Fibroblast of upper back skin (primary cell): ENCODE measurements at places on chromosomes 12 and 14.

GRCh38 chr14:97077687-97078086 is 280.5 kb downstream of the VRK1 start:
- DNase-seq, result no peak

- no peak for DNase-seq
These were observed 163.1 kb downstream of the GCH1 start for GRCh38 chr14:54739514-54739913.

- DNase-seq, result no peak
These were observed 685.3 kb downstream of the TRHDE start for GRCh38 chr12:72957454-72957853.

GRCh38 chr12:132588821-132589669 is 21.3 kb downstream of the LRCOL1 start:
- no peak for DNase-seq

GRCh38 chr14:67510121-67510520 is 21.6 kb upstream of the TMEM229B start:
- DNase-seq, result peak; percentile 13

GRCh38 chr14:77041881-77042545 is 13.5 kb upstream of the IRF2BPL start:
- peak; percentile 98 for DNase-seq

DNA sequence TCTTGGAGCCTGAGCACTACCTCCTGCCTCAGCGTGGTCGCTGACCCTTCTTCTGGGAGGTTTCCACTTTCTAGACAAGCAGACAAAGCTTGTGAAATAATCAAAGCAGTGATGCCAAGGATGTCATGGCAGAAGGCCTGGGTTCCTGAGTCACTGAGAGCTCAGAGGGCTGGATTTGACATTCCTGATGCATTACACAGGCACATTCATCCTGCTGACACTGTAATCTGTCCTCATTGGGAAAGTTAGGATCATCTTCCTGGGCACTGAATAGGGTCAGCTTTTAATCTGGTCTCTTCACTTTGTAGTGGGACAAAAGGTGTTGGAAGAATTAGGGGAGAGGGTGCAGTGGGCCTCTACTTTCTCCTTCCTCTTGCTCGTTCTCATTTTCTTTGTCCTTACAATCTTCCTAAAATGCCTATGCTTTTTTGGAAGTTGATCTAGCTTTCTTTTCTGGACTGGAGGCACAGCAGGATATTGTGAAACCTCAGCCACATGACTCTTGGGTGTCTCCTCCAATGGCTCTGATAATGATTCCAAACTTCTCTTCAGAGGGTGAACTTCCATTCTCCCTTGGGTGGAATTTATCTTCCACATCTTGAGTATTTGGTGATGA is 29.6 kb downstream of the EEA1 start:
- DNase-seq, result peak; percentile 99

DNA sequence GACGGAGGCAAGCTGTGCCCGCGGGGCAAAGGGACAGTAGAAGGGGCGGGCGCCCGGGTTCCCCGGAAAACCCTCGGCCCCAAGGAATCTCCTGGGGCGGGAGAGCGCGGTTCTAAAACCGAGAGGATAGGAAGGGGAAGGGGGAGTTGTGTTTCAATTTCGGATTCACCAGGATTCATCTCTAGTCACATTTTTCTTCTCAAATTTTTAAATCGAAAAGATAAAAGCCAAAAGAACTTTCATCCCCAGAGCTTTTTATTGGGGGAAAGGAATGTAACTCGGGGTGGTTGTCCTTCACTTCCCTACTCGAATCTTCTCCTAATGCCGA is 1.4 kb downstream of the BMP4 start:
- no peak for DNase-seq

GRCh38 chr12:112997506-112997905 is 19.2 kb downstream of the OAS2 start:
- no peak for DNase-seq

DNA sequence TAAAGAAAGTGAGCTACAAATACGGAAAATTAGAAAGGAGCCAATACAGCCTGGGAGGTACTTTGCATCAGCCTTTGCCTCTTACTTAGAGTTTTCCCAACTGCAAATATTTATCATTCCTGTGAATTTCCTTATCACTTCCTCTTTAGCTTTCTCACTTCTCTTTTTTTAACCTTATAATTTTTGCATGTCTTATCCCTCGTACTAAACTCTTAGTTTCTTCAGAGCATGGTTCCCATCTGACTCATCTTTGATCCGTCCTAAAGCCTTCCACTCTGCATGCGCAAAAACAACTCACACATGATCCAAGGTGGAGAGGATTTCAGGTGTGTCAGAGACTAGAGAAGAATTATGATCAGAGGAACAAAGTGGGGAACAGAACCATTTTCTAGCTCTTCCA is 9.6 kb upstream of the SNAPC1 start:
- peak; percentile 41 for DNase-seq

GRCh38 chr14:100392356-100392755 is 69.2 kb downstream of the SLC25A47 start:
- no peak for DNase-seq

DNA sequence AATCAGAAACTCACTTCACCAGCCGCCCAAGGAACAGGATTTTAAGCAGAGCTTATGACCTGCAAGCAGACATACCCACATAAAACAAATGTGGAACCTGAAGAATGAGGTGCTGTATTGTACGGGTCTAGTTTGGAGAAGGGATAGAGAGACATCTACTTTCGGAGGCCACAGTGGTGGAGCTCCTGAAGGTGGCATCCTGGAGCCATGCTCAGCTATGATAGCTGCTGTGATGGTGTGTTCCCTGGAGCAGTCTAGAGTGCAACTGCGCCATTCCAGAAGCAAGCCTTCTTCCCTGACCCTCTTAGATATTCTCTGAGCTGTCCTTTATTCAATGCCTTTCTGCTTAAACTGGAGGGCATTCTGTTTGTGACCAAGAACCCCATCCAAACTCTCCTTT is 402.6 kb downstream of the FUT8 start:
- DNase-seq, result no peak

DNA sequence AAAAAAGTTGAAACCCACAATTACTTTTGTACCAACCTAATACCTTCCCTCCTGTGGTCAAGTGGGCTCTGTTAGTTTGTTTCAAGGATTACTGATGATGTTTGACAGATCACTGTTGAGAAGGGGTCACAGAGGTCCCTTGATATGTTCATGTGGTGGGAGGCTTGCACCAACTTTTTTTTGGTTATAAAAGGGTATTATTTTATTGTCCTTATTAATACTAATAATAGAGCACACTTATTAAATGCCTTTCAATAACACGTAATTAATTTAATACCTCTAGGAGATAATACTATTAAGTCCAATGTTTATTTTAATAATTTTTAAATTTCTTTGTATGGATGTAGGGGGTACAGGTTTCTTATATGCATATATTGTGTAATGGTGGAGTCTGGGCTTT is 4.4 kb downstream of the UBE3B start:
- DNase-seq, result no peak

- peak; percentile 37 for DNase-seq
These were observed 68.2 kb downstream of the KSR2 start for GRCh38 chr12:117900561-117900960.

DNA sequence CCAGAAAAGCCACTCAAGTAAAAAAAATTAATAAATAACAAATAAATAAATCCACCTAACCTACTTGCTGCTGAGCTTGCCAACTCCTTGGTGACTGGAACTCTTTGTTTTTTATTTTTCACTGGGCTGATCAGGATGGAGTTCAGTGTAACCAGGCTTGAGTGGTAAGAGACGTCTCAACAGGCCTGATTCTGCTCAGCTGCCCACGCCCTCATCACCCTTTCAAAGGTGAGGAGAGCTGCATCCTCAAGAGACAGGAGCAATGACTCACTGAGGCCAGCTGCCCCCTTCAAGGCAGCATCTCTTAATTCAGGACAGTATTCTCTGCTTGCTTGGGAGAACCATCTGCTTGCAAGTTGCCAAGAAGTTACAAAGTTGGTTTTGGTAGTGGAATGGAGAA is 111.9 kb upstream of the CPM start:
- no peak for DNase-seq

- no peak for DNase-seq
These were observed 20.5 kb downstream of the WBP11 start for GRCh38 chr12:14782756-14783155.

- DNase-seq, result no peak
These were observed 20.5 kb downstream of the SLC11A2 start for GRCh38 chr12:51005671-51006070.

GRCh38 chr14:23101986-23102625 is 2.7 kb downstream of the CIROP start:
- DNase-seq, result no peak

GRCh38 chr12:104054681-104055346 is 4.8 kb upstream of the GLT8D2 start:
- no peak for DNase-seq

- no peak for DNase-seq
These were observed 5.2 kb upstream of the NRDE2 start for GRCh38 chr14:90336985-90337384.

- DNase-seq, result no peak
These were observed 19.0 kb downstream of the ZDHHC22 start for GRCh38 chr14:77122526-77123125.

DNA sequence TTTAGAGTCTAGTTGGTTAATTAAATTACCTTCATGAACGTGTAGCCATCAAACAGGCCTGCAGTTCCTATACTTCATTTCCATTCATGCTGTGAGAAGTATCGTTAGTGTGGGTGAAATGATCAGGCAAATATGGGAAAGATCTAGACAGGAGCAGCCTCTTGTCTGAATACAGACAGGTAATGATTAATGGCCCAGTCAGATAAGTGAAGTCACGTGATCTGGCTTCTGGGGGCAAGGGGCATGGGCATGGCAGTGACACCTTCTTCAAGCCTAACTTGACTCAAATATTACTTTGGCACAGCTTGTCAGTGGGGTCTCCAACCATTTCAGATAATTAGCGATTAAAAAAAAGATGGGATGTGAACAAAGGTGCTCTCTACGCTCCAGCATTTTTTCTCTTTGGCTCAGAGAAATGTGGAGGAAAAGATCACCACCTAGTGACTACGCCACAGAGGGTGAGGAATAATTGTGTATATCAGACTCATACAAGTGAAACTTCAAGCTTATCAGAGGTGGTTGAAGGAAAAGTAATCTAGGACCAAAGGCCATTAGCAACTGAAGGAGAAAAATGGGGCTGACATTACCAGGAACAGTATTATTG is 17.8 kb downstream of the GUCY2C start:
- DNase-seq, result no peak

DNA sequence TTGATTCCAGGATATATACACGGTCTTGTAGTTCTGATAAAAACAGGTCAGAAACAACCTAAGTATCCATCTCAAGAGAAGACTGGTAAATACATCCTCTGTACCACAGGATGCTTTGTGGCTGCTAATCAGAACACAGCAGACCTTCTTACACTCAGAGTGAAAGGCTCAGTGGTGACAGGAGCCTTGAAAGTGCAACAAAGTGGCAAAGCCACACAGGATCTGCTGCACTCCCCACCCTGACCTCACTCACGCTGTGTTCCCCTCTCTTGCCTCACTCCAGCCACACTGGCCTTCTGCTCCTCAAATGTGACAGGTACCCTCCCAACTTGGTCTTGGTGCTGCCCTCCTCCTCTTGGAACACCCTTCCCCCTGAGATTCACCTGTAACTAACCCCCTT is 98.1 kb upstream of the GRIP1 start:
- no peak for DNase-seq

- DNase-seq, result peak; percentile 66
These were observed 51.4 kb downstream of the GRIP1 start for GRCh38 chr12:66627270-66627987.

- peak; percentile 60 for DNase-seq
These were observed 7.9 kb downstream of the SETD1B start for GRCh38 chr12:121811434-121812319.

DNA sequence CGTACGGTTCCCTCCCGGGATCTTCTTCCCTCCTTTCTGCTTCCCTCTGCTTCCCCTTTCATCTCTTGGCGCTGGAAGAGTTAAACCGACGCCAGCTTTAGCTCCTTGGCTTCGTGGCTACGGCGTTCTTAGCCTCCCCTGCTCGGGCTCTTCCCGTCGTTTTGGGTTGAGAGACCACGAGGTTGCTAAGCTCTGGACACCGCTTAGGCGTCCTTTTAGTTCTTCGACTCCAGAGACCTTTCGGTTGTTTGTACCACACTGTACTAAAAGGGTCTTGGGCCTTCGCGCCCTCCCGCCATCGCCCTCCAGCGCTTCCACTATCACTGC is 545 bp downstream of the CPSF2 start:
- DNase-seq, result peak; percentile 17

DNA sequence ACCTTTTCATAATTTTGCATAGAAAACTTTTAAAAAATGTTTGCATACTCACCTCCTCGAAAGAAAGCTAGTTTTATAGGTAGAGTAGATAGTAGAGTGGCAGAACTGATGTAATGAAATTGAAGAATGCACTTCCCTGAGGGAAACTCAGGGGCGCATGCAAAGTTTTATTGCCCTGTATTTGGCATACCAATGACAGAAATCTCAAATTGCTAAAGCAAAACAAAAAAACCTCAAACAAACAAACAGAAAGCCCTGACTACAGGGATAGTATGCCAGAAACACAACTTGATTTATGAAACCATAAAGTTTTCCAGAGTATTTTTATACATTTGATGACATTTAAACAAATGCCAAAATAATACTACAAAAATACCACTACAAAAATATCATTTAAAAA is 1.8 kb downstream of the RASSF9 start:
- DNase-seq, result no peak

GRCh38 chr12:70353780-70354660 is 12.1 kb upstream of the KCNMB4 start:
- no peak for DNase-seq

GRCh38 chr12:53996240-53997203 is 3.4 kb upstream of the HOXC9 start:
- no peak for DNase-seq

- no peak for DNase-seq
These were observed 964.1 kb downstream of the TMEM121 start for GRCh38 chr14:106490442-106490841.

- DNase-seq, result no peak
These were observed 41.2 kb upstream of the PTCSC3 start for GRCh38 chr14:36217732-36218131.

- DNase-seq, result peak; percentile 19
These were observed 272.6 kb downstream of the FOXG1 start for GRCh38 chr14:29039171-29039570.

- no peak for DNase-seq
These were observed 52.0 kb downstream of the NFKBIA start for GRCh38 chr14:35352274-35353233.

- DNase-seq, result no peak
These were observed 23.5 kb downstream of the OTUB2 start for GRCh38 chr14:94049625-94050023.
